ENCODE measurements at places on chromosomes 2 and 18. TPM values are rescaled to one million over a fixed set of nuclear protein-coding genes. Genes with fewer than 3 reads are reported as not detected.

- no peak for DNase-seq
These were observed 48.1 kb downstream of the WDR33 start for GRCh38 chr2:127762846-127763245.

- DNase-seq, result peak; percentile 43
These were observed 31.4 kb downstream of the COLEC11 start for GRCh38 chr2:3626118-3626811.

- no peak for DNase-seq
These were observed 483.5 kb downstream of the LRP1B start for GRCh38 chr2:141647353-141647752.

SLC9A2 gene
- total RNA-seq, result not detected

DNA sequence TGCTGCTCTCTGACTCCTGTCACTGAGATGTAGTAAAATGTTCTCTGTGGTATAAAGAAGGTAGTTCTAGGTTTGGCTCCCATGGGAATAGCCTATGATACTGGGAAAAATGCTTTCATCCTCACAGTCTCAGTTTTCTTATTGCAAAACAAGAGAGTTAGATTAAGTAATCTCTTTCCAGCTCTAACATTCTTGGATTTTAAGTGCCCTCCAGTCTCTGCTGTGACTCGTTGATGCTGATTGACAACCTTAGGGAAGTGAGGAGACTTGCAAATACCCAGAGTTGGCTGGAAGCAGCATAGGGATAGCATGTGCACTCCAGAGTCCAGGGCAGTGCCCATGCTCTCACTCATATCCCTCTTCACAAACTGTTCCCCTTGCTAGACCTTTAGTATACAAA lies 534.9 kb downstream of the SLC4A3 start:
- no peak for DNase-seq

DNA sequence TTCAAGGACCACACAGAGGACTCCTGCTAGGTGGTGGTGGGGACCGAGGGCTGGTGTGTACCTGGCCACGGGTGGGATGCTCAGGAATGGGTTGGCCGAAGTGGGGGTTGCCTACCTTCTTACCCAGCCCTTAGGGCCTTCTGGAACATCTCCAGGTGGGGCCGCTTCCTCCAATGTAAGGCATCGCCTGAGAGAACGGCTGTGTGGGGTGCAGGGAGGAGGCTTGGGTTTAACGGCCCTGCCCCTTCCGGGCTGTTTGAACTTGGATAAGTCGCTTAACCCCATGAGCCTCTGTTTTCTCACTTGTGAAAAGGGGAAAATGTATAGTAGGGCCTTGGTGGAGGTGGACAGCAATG lies 35.0 kb downstream of the EMILIN2 start:
- DNase-seq, result no peak

GRCh38 chr18:3916082-3916481 lies 466.1 kb downstream of the TGIF1 start:
- no peak for DNase-seq

GRCh38 chr2:173354073-173354581 lies 545 bp upstream of the CDCA7 start:
- no peak for DNase-seq

CCDC88A gene
- 92.4 TPM for total RNA-seq

GRCh38 chr18:79899609-79900445 lies 51.6 kb downstream of the SLC66A2 start:
- no peak for DNase-seq

GRCh38 chr2:144331674-144332355 lies 188.1 kb downstream of the ZEB2 start:
- DNase-seq, result peak; percentile 90

- no peak for DNase-seq
These were observed 128.4 kb upstream of the CDH7 start for GRCh38 chr18:65622436-65622835.

PRKAG3 gene
- 1.0 TPM for total RNA-seq

DNA sequence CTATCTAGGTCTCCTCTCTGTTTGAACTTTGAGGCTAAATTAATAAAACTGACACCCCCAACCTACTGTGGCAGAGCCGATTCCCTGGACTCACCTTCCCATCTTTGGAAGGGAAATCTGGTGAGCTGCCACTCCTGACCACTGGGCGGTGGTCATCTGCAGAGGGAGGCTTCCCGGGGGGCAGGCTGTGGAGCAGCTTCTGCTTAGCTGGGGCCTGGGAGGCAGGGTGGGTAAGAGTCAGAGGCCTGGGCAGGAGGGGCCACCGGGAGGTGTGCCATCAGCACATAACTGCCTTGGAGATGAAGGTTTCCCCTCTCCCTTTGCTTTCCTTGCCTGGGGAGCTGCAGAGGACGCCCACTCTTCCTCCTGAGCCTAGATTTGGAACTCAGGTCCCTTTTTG lies 2.3 kb upstream of the NPPC start:
- DNase-seq, result peak; percentile 62

- DNase-seq, result no peak
These were observed 11.6 kb upstream of the OLA1 start for GRCh38 chr2:174259981-174260380.

VPS54 gene
- 22.0 TPM for total RNA-seq

HOXD13 gene
- total RNA-seq, result not detected

GRCh38 chr2:142190805-142191204 lies 60.0 kb upstream of the LRP1B start:
- no peak for DNase-seq

REG3A gene
- total RNA-seq, result 8.3 TPM

GRCh38 chr2:191675807-191676721 lies 1.9 kb upstream of the NABP1 start:
- no peak for DNase-seq

DNA sequence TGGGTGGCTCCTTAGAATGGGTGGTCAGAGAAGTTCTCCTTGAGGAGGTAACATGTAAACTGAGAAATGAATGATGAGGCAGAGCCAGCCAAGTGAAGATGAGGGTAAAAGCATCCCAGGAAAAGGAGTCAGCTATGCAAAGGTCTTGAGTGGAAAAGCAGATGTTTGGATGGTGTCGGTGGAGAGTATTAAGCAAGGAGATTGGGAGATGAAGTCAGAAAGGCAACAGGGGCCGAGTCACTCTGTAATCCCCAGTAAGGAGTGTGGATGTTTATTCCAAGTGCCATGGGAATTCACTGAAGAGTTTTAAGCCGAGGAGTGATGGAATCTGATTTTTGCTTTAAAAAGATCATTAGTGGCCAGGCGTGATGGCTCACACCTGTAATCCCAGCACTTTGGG lies 3.4 kb upstream of the STAMBP start:
- no peak for DNase-seq

BOLL gene
- not detected for total RNA-seq

L3MBTL4 gene
- total RNA-seq, result 4.2 TPM

- no peak for DNase-seq
These were observed 20.6 kb upstream of the DSG4 start for GRCh38 chr18:31356025-31356424.

- DNase-seq, result no peak
These were observed 45.3 kb downstream of the ACAA2 start for GRCh38 chr18:49768051-49768391.

Measured in aorta (tissue), 5 donors.